ENCODE measurements at places on chromosomes 12 and 14.

- no peak for DNase-seq
Observed at GRCh38 chr14:69260190-69260860, 367 bp downstream of the GALNT16 start.

GRCh38 chr14:102507081-102507856 is 2.3 kb downstream of the ANKRD9 start:
- DNase-seq, result no peak

- DNase-seq, result no peak
Observed at GRCh38 chr14:58637040-58637390, 747 bp upstream of the DACT1 start.

- DNase-seq, result no peak
Observed at GRCh38 chr14:29220566-29220965, 454.0 kb downstream of the FOXG1 start.

GRCh38 chr12:105876396-105876927 is 262.3 kb downstream of the NUAK1 start:
- no peak for DNase-seq

DNA sequence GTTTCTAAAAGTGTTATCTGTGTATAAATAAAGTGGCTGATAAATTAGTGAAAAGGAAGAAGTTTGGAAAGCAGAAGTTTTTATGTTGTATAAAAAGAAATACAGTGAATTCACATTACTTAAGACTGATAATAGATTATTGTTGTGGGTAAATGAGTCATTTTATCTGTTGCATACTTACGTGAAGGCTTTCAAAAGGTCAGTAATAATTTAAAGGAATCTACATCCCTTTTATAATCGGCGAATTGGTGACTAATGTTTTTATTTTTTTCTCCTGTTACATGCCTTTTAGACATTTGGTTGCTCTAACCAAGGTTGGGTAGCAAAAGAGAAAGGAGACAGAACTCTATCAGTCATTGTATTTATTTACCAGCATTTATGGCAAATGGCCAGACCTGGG is 155.9 kb downstream of the SLC41A2 start:
- DNase-seq, result no peak

DNA sequence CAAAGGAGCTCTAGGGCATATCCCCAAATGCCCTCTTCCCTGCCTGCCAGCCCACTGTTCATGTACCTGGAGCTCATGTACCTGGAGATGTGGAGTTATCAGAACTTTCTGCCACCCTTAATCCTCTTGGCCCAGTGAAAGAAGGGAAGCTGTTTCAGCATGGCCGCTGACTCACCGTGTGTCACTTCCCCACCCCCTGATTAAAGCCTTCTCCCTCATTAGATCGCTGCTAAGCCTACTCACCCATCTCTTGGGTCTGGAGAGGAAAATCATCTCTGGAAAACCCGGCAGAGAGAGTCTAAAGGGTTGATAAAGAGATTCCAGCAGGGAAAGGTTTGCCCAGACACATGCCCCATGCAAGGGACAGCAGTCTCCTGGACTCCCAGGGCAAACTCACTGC is 4.5 kb upstream of the LTBP2 start:
- no peak for DNase-seq

DNA sequence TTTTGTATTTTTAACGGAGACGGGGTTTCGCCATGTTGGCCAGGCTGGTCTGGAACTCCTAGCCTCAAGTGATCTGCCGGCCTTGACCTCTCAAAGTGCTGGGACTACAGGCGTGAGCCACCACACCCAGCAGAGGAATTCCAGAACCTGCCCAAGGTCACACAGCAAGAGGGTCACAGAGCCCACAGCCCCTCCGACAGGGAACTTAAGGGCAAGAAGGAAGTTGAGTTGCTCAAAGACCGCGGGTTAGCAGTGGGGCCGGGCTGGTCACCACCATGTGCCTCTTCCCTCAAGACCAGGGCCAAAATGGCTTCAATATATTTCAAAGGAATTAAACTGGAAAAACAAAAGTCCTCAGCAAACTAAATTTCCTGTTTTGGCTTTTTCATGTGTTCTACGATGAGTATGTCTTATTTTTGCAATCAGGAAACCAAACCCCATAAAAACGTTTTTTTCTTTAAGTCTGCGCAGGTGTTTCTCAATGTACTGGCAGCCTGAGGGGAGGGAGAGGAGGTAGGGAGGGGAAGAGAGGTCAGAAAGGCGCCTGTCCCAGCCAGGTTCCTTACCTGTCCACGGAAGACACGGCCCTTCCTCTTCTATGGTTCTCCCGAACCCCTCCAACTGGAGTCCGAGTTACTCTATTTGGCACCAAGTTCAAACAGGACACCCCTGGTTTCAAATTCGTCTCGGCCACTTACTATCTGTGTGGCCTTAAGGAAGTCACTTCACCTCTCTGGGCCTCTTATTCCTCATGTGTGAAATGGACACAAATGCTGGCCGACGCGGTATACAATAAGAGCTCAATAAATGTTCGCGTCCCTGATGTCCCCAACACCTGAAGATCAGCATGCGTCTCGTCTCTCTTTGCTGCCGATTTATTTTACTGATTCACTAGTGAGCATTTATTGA is 778 bp downstream of the SLC8B1 start:
- no peak for DNase-seq

DNA sequence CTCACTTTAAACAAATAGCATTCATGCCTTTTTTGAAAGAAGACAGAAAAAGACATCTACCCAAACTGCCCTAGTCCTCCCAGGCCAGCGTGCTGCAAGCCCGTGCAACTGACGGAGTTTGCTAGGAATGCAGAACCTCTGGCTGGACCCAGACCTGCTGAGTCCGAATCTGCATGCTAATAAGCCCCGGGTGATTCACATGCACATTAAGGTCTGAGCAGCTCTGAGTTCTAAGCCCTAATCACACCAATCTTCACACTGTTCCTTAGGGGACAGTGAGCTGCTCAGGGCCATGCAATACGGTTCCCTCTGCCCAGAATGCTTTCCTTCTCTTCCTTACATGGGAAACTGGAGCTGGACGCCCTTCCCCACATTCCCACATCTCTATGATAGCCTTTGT is 25.2 kb downstream of the HAL start:
- no peak for DNase-seq

DNA sequence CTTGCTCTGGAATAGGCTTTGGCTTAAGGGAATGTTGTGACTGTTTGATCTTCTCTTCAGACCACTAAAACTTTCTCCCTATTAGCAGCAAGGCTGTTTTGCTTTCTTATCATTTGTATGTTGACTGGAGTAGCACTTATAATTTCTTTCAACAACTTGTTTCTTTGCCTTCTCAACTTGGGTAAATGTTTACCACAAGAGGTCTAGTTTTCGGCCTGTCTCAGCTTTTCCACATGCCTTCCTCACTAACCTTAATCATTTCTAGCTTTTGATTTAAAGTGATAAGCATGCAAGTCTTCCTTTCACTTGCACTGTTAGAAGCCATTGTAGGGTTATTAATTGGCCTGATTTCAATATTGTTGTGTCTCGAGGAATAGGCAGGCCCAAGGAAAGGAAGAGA is 126.7 kb upstream of the AEBP2 start:
- no peak for DNase-seq

DNA sequence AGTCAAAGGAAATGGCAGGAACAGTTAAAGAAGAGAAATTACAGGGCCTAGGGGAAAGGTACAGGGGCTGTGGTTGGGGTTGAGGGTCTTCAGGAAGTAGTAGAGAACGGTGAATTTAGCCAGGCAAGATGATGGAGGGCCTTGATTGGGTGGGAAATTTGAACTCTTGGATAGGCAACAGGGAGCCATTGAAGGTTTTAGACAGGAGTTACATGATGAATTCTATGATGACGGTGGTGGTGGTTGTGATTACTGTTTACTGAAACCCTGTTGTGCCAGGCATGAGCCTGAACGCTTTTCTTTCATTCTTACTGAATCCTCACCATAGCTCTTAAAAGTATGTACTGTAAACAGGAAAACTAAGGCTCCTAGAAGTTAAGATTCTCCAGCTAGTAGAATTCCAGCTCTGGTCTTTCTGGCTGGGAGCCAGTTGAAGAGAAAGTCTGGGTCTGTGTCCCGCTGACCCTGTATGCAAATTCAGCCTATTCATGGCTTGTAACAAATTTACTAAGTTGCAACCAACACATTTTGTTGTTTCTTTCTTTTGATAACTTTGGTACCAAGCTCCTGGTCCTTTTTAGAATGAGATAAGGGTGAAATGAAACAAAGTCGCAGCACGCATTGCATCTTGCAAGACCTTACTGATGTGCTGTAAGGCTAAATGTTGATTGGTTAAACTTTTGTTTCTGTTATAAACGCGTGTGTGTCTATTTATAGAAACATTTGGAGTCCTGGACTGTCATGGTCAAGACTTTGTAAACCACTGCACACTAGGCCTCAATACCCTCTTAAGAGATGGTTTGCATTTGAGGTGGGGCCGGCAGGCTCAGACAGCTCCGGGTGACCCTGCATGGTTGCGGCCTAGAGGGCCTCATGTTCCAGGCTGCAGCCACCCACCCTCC is 6.0 kb downstream of the ORAI1 start:
- no peak for DNase-seq

DNA sequence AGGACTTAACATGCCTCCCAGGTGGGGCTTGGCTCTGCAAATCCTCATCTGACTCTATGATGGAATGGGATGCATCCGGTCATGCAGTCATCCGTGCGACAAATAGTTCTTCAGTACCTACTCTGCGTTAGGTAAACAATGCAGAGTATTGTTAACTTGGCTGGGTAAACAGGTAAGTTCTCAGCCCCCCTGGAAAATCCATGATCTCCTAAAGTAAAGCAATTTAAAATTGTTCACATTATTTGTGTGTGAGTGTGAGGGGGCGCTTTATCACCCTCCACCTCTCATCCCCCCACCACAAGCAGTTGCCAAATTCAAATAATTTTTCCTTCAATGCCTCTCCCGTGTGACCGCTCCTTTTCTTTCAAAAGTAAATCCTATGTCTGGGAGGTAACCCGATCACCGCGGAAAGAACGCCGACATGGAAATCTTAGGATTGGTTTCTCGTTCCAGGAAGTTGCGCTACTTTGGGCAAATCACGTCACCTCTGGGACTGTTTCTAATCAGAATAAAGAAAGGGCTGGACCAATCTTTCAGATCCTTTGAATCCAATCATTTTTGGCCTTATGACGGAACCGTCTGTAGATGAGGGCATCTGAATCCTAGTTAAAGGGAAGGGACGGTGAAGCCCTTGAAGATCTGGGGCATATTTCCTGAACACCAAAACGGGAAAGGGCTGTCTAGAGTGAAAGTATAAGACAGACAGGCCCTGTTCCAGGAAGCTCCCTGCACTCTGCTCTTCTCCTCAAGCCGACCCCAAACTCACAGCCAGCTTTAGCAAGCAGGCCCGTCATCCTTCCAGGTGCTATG is 44.0 kb upstream of the SINHCAF start:
- DNase-seq, result no peak

- no peak for DNase-seq
Observed at GRCh38 chr14:70239802-70240201, 51.1 kb upstream of the SLC8A3 start.

- no peak for DNase-seq
Observed at GRCh38 chr14:82113710-82114109, 580.1 kb upstream of the SEL1L start.

GRCh38 chr14:99035268-99035667 is 236.7 kb downstream of the BCL11B start:
- no peak for DNase-seq

DNA sequence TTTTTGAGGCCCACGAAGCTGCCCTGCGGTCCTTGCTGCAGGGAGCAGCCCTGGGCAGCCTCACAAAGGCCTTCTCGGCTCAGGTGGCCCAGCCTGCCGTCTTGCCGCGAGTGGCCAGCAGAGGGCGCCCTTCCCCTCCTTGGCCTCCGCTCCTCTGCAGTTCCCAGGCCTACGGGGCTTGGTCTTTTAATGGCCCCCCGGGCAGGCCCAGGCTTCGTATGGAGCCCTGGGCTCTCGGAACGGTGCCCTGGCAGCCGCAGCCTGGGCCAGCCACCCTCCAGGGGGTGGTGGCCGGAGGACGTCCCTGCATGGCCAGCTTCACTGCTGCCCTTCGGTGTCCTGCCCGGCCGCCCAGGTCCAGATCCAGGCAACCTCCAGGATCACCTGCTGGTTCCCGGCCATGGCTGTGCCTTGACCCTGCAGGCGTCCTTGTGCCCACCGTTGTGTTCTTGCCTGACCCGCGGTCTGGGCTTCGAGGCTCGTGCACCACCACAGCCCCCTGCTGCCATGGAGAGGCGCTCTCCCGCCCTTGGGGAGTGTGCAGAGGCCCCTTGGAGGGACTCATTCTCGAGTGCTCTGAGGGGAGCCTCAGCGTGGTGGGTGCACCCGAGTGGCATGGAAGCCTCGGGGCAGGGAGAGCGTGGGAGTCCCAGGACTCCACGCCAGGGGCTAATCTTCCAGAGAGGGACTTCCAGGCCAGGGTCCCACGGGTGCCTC is 9.4 kb downstream of the ASPG start:
- DNase-seq, result peak; percentile 46

DNA sequence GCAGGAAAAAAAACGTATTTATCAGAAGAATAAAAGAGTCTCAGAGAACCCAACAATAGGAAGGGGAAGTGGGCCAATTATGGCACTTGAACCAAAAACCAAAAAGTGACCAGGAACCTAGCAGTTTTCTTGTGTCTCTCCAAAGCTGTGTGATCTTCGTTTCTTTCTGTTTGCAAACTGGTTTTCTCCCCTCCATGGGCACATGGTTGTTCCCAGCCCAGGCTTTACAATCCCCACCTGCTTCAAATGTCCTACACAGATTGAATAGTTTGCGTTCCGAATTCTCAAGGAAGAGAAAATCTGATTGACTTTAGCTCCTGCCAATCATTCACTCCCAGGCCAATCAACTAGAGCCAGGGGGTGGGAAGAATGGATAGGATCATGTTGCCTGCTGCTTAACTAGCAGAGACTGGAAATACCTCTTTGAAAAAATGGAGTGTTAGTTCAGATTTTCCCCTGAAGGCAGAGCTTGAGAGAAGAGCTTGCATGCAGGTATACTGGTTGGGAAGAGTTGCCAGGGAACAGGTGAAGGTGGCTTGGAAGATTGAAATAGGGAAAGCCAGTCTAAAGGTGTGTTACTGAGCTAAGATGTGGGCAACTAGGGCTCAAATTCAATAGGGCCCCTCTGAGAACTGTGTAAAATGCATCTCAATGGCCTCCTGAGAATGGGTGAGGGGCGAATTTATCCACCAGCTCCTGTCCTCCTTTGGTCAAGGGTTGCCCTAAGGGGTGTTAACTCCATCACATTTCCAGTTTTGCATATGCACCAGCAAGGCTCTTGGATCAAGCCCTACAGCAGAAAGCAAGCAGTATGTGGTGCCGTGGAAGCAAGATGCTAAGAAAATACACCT is 106.4 kb upstream of the SRRM4 start:
- no peak for DNase-seq

- DNase-seq, result no peak
Observed at GRCh38 chr12:114995891-114996290, 311.9 kb upstream of the TBX3 start.

All from stimulated activated CD4-positive, alpha-beta T cell treated with anti-CD3 and anti-CD28 coated beads, Interleukin-1b, Interleukin-23, amount 100 ng/mL, for 1 hour (primary cell).